ENCODE measurements at places on chromosomes 5 and 9. TPM values are rescaled to one million over a fixed set of nuclear protein-coding genes. Genes with fewer than 3 reads are reported as not detected.

Gene SLC26A2
- total RNA-seq = 27.5 TPM

Gene CTNNA1
- total RNA-seq = 224 TPM

Gene RNF183
- total RNA-seq = 0.09 TPM

Gene TXNDC8
- not detected for total RNA-seq

Gene GRM6
- not detected for total RNA-seq

Gene ISOC1
- total RNA-seq = 13.5 TPM

Gene SLC45A2
- not detected for total RNA-seq

Gene HK3
- not detected for total RNA-seq

Gene PCDHA1
- 0.20 TPM for total RNA-seq

Gene SLC6A18
- not detected for total RNA-seq

Gene PCDHGC3
- 7.0 TPM for total RNA-seq

Gene BICD2
- total RNA-seq = 34.2 TPM

Gene FBP2
- not detected for total RNA-seq

Gene PFN3
- total RNA-seq = not detected

Gene NPR3
- total RNA-seq = 14.8 TPM

Gene OR1J2
- not detected for total RNA-seq

Gene IL3
- total RNA-seq = not detected

Gene SIL1
- 24.3 TPM for total RNA-seq

Gene ELAVL2
- total RNA-seq = not detected

Gene FOXD4L6
- total RNA-seq = not detected

Gene UNC13B
- total RNA-seq = 8.2 TPM

Gene BOD1
- total RNA-seq = 69.5 TPM

Gene TLE4
- total RNA-seq = 11.8 TPM

Gene CCDC127
- 6.0 TPM for total RNA-seq

Gene NEUROG1
- total RNA-seq = not detected

Gene TSSK1B
- total RNA-seq = not detected

Gene SPATA31D4
- total RNA-seq = not detected

Gene SPINK6
- 0.39 TPM for total RNA-seq

Gene SLC6A7
- total RNA-seq = not detected

Gene CCL21
- total RNA-seq = not detected

Gene FCN2
- not detected for total RNA-seq

Gene MYMK
- not detected for total RNA-seq
